ENCODE measurements at places on chromosomes 13 and 19. TPM values are rescaled to one million over a fixed set of nuclear protein-coding genes. Genes with fewer than 3 reads are reported as not detected.

PKN1 gene
- 156 TPM for total RNA-seq

FPR1 gene
- not detected for total RNA-seq

ZNF575 gene
- 0.60 TPM for total RNA-seq

KPNA3 gene
- 18.5 TPM for total RNA-seq
